ENCODE measurements at places on chromosomes 4 and X. TPM values are rescaled to one million over a fixed set of nuclear protein-coding genes. Genes with fewer than 3 reads are reported as not detected.

VCX3B gene
- not detected for total RNA-seq

NMU gene
- total RNA-seq: 8.6 TPM

DDX53 gene
- total RNA-seq: not detected

TSR2 gene
- 25.4 TPM for total RNA-seq

CT45A3 gene
- total RNA-seq: not detected

GRCh38 chr4:72969976-72970375 lies 99.5 kb downstream of the COX18 start:
- DNase-seq: no peak

- no peak for DNase-seq
Observed at GRCh38 chr4:47639531-47639930, 154.5 kb downstream of the ATP10D start.

- DNase-seq: no peak
Observed at GRCh38 chrX:113473418-113473817, 632.8 kb upstream of the AMOT start.

DNA sequence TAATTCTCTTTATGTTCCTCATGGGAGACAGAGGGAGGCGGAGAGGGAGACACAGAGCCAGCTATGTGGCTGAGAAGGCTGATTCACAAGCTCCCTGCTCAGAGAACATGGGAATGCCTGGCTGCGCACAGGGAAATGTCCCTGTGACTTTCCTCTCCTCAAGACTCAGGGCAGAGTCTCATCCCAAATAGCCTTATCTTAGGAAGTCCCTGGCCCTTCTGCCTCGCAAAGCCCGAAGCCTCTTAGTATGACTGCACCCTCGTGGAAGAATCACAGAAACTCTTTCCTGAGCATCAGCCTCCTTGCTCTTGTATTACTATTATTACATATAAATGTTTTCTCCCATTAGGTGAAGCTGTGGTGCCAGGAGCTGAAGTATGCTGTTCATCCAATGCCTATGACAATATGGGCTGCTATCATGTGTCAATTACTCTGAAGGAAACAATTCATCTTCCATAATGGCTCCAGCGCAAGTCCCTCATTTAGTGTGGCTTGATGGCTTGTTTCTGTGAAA lies 230.5 kb downstream of the MGST2 start:
- DNase-seq: no peak

DNA sequence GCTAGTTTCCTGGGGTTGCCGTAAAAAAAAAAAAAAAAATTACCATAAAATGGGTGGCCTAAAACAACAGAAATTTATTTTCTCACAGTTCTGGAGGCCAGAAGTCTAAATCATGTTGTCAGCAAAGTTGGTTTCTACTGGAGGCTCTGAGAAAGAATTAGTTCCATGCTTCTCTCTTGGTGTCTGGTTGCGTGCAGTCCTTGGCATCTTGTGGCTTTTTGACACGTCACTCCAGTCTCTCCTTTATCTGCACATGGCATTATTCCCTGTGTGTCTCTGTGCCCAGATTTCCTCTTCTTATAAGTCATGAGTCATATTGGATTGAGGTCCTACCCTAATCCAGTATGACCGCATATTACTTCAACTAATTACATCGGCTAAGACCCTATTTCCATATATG lies 38.7 kb downstream of the SPATA4 start:
- DNase-seq: no peak

DNA sequence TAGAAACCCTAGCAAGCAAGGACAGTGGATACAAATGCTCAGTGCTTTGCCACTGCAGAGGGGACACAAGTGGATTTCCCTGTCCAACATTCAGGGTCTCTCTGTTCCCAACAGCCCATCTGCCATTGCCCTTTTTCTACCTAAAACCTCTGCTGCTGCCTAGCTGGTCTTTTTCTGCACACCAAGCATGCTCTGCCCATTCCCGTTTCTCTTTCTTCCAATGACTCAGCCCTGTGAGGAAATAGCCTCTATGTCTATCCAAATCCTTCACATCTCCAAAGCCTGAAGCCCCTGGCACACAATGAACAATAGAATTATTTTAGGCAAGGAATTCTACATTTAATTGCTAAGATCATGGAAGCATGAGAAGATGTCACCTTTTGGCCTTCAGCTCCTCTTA lies 5.7 kb upstream of the AMELX start:
- DNase-seq: no peak

DNA sequence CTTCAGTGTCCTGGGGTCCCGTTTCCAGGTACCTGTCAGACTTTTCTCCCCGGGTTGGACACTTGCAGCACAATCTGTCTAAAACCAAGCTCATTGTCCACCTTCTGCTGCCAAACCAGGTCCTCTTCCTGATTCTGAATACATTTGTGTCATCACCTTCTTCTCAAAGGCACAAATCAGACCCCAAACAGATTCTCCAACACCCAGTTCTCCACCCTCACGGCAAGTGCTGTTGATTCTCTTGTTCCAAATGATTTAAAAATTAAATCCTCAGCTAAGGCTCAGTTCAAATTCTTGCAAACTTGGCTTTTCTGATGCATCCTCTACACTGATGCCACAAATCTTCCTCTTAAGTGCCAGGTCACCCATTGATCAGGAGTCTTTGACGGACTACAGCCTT lies 122.5 kb upstream of the LDB2 start:
- no peak for DNase-seq

GRCh38 chrX:96692890-96693289 lies 8.2 kb downstream of the DIAPH2 start:
- no peak for DNase-seq

- DNase-seq: no peak
Observed at GRCh38 chrX:77938083-77938680, 27.7 kb downstream of the ATP7A start.

DNA sequence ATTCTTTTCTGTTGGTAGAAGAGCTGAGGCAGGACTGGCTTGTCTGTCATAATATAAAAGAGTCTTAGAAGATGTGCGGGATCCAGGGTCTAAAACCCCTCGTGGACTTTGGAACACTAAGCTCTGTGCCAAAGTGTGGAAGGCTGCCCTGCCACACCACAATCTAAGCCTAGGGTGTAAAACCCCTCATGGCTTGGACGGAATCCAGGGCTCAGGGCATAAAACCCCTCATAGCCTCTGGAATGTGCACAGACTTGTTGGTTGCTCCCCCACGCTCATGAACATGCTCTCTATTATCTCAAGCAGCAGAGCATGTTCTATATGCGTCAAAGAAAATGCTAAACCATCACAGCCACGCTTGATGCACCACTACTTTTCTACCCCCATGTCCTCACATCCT lies 483.6 kb downstream of the GABRG1 start:
- no peak for DNase-seq

- DNase-seq: peak; percentile 14
Observed at GRCh38 chr4:12041828-12042227, 613.1 kb upstream of the HS3ST1 start.

GRCh38 chr4:109315818-109316217 lies 13.4 kb upstream of the COL25A1 start:
- no peak for DNase-seq

DNA sequence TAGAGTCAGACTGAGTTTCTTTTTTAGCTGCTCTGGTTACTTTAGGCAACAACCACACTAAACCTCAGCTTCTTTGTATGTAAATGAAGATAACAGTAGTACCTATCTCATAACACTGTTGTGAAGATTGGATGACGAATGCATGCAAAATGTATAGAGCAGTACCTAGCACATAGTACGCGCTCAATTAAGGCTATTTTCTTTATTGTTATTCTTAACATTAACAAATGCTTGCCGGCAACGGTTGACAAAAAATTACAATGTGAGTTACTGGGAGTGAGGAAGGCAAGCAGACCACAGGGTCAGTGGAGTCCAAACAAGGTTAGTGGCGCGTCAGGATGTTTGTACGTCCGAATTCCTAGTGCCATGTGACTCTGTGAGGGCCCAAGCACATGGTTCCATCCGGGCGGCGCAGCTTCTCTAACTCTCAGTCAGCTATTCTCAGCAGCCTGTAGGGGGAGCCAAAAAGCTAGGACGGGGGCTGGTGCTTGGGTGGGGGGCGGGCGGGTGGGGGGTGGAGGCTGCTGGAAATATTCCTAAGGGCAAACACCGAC lies 821 bp upstream of the NALF2 start:
- no peak for DNase-seq

DNA sequence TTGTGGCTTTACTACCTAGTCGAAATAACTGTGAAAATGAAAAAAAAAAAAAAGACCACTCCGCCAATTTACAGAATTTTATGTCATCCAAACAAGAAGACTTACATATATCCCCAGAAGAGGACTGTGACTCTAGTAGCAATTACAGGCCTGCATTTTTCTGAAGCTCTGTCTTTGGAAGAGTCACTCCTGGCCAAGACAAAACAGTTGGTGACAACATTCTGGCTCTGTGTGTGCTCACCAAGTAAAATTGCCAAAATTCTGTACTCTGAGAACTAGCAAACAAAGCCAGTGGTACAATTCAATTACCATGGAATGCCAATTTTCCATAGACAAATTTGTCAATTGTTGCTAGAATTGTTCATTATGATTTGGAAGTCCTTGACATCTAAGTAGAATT lies 311.1 kb downstream of the PDGFC start:
- DNase-seq: no peak
